ENCODE measurements at places on chromosomes 3 and 15. TPM values are rescaled to one million over a fixed set of nuclear protein-coding genes. Genes with fewer than 3 reads are reported as not detected.

IL5RA gene
- total RNA-seq, result 0.56 TPM

CHD2 gene
- 90.2 TPM for total RNA-seq

RARB gene
- 2.4 TPM for total RNA-seq

DCLK3 gene
- 0.08 TPM for total RNA-seq

GNAT1 gene
- total RNA-seq, result not detected

HESX1 gene
- 0.33 TPM for total RNA-seq

PHC3 gene
- 18.3 TPM for total RNA-seq

AEN gene
- total RNA-seq, result 13.1 TPM

GORASP1 gene
- 11.8 TPM for total RNA-seq

ISG20 gene
- 6.8 TPM for total RNA-seq

Measured in liver (tissue), 10 donors.